ENCODE measurements at places on chromosomes 6 and 20. TPM values are rescaled to one million over a fixed set of nuclear protein-coding genes. Genes with fewer than 3 reads are reported as not detected.

DNA sequence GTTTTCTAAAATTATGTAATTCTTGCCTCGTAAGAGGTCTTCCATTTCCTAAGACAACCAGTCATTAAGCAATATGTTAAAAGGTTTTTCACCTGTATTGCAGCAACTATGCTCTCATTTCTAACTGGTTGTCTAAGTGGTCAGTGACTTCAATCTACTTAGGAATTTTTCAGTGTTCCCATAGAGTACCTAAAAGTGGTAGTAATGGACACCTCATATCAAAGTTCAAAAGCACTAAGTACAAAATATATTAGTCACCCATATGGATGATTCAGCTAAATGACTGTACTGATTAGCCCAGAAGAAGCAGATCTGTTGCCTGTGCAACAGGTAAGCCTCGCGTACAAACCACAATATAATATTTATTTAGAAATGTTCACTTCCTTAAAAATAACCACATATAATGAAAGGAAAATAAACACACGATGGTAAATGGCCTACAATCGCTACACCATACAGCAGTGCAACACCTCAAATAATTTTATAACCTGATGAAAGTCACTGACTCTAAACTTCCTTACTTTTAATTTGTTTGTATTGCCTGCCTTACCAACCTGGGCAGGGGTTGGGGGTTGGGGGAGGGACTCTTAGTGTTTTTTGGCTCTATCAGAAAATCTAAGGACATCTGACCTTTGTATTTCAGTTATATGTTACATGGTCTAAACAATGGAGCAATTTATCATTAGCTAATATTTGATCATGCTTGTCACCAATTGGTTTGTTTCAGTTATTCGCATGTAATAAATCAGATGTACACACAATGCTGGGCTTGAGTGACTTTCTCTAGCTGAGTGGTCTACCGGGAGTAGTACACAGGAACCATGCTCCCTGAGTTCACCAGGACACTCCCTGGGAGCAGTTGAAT, 105.9 kb downstream of the HIVEP2 start:
- no peak for DNase-seq

- no peak for DNase-seq
Observed at GRCh38 chr6:117265410-117266256, at the start of gene VGLL2. VGLL2 (plus strand) TSS chr6:117265558; CDS start chr6:117265764, 206 bp downstream.

- no peak for DNase-seq
Observed at GRCh38 chr6:24451581-24452388, 37.6 kb downstream of the GPLD1 start.

GRCh38 chr6:16621002-16621401, 140.3 kb downstream of the ATXN1 start:
- DNase-seq = no peak

B3GAT2 gene
- 1.0 TPM for polyA plus RNA-seq

BIRC7 gene
- polyA plus RNA-seq = 1.9 TPM

DNA sequence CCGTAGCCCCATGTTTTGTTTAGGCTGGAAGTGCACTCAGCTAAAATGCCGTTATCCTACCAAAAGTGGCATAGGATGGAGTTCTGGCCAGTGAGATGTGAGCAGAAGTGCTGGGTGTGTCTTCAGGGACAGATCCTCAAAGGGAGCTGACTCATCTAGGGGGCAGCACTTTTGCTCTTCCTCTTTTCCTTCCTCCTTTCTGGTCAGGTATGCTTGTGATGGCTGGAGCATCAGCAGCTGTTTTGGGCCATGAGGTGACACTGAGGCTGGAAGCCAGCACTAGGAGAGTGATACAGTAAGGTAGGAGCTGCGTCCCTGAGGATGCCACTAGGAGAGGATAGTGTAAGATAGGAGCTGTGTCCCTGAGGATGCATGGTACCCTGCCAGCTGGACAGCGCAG, 4.6 kb upstream of the OSBPL2 start:
- no peak for DNase-seq

ARID1B gene
- 70.1 TPM for polyA plus RNA-seq

DNA sequence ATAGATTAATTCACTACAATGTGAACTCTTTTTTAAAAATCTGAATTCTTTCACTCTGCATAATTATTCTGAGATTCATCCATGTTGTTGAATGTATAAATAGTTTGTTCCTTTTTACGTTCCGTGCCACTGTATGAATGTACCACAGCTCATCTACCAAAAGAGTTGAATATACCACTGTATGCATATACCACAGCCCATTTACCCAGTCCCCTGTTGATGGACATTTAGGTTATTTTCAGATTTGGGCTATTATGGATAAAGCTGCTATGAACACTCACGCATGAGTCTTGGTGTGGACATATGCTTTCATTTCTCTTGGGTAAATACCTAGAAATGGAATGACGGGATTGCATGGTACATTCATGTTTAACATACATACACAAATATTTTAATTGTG, 28.2 kb downstream of the PNPLA1 start:
- no peak for DNase-seq

DNA sequence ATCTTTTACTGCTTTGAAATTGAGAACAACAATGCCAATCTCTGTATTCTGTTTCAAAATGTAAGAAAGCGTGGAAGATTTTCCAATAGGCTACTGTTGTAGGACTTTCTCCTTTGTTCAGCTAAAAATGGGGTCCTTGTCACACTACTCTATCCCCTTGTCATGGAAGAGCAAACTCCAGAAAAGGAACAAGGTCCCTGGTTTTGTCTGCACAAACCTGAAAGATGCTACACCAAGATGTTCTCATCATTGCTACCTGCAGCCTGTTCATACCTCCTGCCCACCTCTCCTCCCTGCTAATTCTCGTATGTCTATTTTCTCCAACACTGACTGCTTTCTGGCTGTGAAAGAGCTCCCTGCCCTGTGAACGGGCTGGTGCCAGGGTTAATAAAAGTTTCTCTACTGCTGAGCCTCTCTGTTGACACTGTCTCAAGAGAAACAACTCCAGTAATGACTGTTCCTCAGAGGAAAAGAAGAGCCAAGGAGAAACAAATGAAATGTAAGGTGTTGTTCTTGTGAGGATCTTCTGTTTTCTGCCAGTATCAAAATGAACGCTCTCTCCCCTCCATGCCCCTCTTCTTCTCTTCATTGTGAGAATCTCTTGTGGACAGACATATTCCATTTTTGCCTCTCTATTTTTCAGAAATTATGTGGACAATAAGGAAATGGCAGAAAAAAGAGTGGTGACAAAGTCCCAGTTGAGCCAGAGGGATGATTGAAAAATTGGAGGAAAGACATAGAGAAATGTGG, 287.1 kb downstream of the ADGB start:
- DNase-seq = no peak

DYNLRB1 gene
- polyA plus RNA-seq = 224 TPM

AKAP12 gene
- 182 TPM for polyA plus RNA-seq
